ENCODE measurements at places on chromosomes 7 and 10. TPM values are rescaled to one million over a fixed set of nuclear protein-coding genes. Genes with fewer than 3 reads are reported as not detected.
A peak's percentile ranks its signal among the peaks of the same experiment; 100 is the strongest.

DNA sequence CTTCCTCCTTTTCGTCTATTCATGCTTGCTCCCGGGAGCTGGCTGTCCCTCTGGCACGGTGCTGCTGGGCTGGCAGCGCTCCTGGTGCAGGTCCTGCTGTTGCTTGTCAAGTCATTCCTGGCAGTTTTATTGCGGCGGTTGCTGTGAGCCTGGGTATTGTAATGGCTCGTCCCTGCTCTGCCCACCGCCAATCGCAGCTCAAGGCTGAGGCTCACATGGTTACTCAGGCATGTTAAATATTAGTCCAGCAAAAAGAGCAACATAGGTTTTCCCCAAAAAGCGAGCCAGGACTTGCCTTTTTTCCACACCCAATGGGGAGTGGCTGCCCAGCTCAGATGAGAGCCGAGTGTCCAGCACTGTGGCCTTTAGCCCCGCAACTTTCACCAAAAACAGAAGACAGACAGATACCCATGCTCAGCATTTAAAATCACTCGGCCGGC, 492.9 kb upstream of the FOXK1 start:
- peak; percentile 2 for DNase-seq

GRCh38 chr7:140367528-140367927, 30.8 kb downstream of the SLC37A3 start:
- DNase-seq, result no peak

DNA sequence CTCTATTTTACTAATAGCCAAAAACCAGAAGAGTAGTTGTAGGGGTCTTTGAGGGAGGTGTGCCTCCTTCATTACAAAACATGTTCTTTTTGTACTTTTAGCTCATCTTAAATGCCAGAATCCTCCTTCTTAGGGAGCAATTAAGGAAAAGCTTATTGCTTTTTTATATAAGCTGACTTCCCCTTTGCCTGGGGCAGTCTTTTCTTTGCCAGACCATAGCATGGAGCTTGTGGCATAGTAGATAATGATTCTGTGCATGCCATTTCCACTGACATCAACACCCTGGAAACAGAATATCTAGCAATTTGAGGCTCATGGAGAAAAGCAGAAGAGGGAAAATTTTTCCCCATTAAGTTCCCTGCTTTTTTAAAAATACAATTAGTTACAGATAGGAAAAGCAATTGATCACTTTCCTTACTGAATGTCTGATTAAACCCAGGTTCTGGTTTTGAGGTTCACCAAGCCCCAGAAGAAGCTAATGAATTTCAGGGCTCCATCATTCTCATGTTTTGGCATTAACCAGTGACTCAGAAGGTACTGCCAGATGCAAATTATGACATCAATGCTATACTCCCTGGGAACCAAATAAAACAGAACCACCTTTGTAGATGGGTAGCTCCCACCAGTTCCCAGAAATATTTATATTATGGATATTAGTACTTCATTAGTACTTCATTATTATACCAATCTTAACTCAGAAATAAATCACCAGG, 410.6 kb downstream of the KCNMA1 start:
- peak; percentile 61 for DNase-seq

The SLC26A5 gene
- not detected for total RNA-seq

DNA sequence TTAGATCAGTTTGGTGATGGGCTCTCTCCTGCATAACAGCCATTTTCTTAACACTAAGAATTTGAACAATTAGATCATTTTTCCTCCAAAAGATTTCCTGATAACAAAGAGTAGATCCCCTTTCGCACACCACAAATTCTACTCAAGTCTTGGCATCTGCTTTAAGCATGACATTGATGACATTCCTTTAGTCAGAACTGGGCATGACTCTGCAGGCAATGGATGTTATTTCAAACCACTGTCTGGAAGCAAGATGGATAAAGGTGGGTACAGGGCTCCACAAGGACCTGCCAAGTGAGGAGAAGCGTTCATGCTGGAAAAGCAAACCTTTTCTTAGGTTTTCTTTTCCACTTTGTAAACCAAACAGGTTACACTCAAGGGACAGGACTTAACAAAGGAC, 123.5 kb downstream of the GLCCI1 start:
- DNase-seq, result no peak

The TMEM120A gene
- total RNA-seq, result 32.1 TPM

- peak; percentile 48 for DNase-seq
These were observed 55.8 kb downstream of the TMEM26 start for GRCh38 chr10:61397175-61397986.

The CDK14 gene
- 28.1 TPM for total RNA-seq

DNA sequence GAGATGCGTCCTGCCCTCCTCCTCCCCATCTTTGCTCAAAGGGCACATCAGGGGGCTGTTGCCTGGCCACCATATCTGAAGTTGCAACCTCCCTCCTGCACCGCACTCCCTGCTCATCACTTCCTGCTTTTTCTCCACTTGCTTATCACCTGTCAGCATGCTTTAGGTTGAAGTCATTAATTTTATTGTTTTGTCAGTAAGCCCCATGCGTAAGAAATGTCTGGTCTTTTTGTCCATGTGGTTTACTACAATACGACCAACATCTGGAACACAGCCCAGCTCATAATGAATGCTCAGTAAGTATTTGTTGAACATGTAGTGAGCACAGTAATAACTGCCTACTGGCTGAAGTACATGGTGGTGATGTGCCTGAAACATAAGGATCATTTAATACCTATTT, 71.6 kb upstream of the GJD4 start:
- no peak for DNase-seq

DNA sequence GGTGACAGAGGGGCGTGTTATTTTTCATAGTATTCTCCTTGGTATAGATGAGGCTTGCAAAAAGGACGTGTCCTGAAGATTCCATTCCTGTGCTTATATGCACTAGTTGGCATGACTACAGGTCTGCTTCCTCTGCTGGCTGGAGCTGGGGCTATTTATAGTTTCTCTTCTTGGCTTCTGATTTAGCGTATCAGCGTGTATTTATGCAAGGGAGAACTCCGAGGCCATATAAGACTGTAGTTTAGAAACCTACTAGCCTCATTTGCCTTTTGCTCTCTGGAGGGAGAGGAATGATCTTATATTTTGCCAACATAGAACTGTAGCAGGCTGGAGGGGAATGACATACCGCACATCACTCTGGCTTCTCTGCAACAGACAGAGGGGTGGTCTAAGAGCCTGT, 39.7 kb downstream of the CACNB2 start:
- peak; percentile 87 for DNase-seq

DNA sequence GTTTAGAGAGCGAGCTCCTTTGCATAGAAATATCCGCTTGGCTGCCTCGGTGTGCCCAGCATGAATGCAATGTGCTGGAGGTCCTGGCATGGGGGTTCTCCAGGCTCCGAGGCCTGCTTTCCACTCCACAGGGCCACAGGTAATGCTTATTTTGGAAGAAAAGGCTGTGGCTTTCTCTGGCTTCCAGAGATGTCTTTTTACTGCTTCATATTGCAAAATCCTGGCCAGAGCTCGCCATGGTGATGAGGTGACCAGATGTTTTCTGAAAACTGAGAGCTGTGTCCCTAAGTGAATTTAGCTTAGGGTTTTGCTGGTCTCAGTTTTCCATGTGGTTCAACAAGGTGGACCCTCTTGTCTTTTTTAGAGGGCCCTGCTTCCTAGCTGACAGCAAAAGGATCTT, 65.2 kb downstream of the BMPER start:
- DNase-seq, result no peak

The GALNT17 gene
- total RNA-seq, result not detected

The LRRC17 gene
- total RNA-seq, result 280 TPM

DNA sequence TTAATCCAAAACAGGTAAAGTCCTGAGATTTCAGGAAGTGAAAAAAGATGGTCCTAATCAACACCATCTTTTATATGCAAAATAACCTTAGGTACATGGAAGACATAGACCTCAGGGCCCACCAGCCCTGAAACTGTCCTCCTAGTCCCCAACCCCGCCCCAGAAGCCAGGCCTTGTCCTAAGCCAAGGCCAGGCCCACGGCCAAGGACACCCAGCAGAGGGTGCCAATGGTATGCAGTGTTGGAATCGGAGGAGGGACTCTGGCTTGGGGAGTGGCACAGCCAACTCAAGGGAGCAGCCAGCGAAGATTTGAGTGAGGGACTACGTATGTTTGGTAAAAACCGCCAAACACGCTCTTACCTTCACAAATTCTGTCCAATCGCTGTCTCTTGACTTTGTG, 96.7 kb downstream of the ZRANB1 start:
- no peak for DNase-seq

DNA sequence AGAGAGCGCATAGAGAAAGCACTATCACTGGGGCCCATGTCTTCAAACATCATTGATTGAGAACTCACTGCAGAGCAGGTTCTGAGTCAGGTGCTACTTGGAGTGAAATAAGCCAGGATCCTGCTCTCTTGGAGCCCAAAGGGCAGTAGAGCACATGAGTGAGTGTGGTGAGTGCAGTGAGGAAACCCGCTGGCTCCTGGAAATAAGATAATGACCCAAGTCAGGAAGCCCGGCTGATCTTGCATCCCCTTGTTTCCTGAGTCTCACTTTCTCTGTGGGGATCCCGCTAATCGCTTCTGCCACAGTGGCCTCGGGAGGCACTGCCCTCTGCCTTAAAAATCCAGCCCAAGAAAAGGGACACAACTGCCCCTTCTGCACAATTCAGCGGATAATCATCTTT, 7.1 kb upstream of the FAM107B start:
- DNase-seq, result no peak

DNA sequence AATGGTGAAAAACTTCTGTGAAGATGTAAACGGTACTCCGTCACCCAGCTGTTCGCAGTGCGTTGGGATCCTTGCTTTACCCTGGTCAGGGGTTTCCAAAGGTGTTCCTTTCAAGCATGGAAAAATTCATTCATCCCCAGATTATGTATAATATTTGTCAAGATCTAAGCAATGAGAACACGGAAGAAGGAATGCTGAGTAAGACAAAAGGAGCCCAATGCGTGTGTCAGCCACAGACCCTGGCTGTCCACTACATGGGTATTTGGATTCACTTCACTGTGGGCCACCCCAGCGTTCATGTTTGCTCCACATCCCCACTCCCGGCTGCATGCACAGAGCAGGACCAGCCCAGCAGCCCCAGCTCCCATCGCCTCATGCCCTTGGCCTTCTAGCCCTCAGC, 241.3 kb upstream of the CELF2 start:
- no peak for DNase-seq

The RAMP3 gene
- not detected for total RNA-seq

The NPC1L1 gene
- total RNA-seq, result not detected

The WEE2 gene
- not detected for total RNA-seq

DNA sequence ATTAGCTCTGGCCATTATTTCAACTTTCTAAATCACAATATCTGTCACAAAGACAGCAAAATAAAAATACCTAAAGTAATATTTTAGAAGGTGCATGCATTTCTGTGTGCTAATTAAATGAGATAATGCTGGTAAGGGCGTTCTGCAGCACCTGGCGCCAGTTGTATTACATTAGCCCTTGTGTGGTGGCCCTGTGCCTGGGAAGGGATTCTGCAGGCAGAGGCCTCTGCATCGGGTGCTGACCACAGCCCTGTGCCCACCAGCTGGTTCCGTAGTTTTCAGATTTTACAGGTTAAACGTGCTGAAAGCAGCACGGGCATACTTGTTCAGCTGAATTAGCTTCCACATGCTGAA, 157.7 kb upstream of the PRKCQ start:
- no peak for DNase-seq

GRCh38 chr10:68333440-68334431, 1.0 kb upstream of the PBLD start:
- no peak for DNase-seq

DNA sequence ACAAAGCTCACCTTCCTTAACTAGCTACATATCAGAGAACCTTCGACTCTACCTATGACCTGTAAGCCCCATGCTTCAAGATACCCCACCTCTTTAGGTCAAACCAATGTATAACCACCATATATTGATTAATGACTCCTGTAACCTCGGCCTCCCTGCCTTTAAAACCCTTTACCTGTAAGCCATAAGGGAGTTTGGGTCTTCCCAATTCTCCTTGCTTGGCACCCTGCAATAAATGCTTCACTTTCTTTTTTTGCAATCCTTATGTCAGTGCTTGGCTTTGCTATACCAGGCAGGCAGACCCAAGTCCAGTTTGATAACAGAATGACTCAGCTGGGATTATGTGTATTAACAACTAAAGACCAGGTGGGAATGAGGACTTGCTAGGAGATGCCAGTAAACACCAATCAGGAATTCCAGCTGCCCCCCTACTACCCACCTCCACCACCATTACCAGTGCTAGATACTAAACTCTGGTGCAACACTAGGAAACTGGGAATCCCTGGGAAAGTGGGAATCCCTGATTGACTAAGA, 22.0 kb upstream of the SLC35G1 start:
- DNase-seq, result no peak

DNA sequence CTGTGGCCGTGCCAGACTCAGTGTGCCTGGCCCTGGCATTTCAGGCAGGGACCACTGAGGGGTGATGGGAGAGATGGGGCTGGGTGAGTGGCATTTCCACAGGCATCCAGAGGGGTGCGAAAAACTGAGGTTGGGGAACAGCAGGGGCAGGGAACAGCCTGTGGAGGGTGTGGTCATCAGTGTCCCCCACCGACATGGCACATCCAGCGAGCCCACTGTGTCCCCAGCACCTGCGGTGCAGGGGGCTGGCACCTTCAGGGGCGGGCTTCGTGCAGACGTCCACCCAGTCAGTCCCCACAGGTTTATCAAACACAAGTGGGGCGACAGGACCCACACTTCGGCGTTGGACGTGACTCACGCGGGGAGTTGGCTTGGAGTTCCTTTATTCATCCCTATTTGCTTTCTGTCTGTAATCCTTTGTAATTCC, 14.8 kb downstream of the CUX1 start:
- no peak for DNase-seq

All from IMR-90 (cell line).